Epithelial cell of proximal tubule (primary cell): ENCODE measurements at places on chromosomes 4 and X. TPM values are rescaled to one million over a fixed set of nuclear protein-coding genes. Genes with fewer than 3 reads are reported as not detected.

The SCD5 gene
- 6.1 and 22.7 TPM in 2 replicates for total RNA-seq

The BEX1 gene
- 9.1 and 13.7 TPM in 2 replicates for total RNA-seq

The MXRA5 gene
- 0.07 and 0.40 TPM in 2 replicates for total RNA-seq

The SMPX gene
- total RNA-seq: not detected in 2 replicates

The GLRA3 gene
- total RNA-seq: not detected in 2 replicates

The SHOX gene
- total RNA-seq: not detected in 2 replicates

The RHOXF2B gene
- not detected in 2 replicates for total RNA-seq

The ETDB gene
- total RNA-seq: not detected in 2 replicates

The TCP11X2 gene
- 0.12 TPM in 1 of 2 replicates, not detected in the other for total RNA-seq

The EPGN gene
- 1.9 and 32.6 TPM in 2 replicates for total RNA-seq

The GLUD2 gene
- total RNA-seq: 0.17 and 0.72 TPM in 2 replicates

The CITED1 gene
- total RNA-seq: not detected in 2 replicates

The P2RY10 gene
- total RNA-seq: not detected in 2 replicates

The AWAT2 gene
- not detected in 2 replicates for total RNA-seq

The ATP6AP2 gene
- total RNA-seq: 60.1 and 74.9 TPM in 2 replicates

The HDAC8 gene
- total RNA-seq: 13.2 and 14.0 TPM in 2 replicates

The CT45A3 gene
- not detected in 2 replicates for total RNA-seq

The ZCCHC18 gene
- total RNA-seq: 0.63 and 1.2 TPM in 2 replicates

The IL13RA2 gene
- 0.22 and 2.3 TPM in 2 replicates for total RNA-seq

The DGKK gene
- total RNA-seq: under 0.01 TPM in 1 of 2 replicates, not detected in the other

The SLC2A9 gene
- 0.80 and 2.0 TPM in 2 replicates for total RNA-seq

The SPATA4 gene
- total RNA-seq: not detected in 2 replicates

The DOK7 gene
- total RNA-seq: 0.51 and 0.81 TPM in 2 replicates

The C4orf51 gene
- total RNA-seq: not detected in 2 replicates

The ETNPPL gene
- total RNA-seq: not detected in 2 replicates

The TRAM1L1 gene
- 2.5 and 2.7 TPM in 2 replicates for total RNA-seq

The NSUN7 gene
- total RNA-seq: 3.3 and 4.6 TPM in 2 replicates

The CLDN24 gene
- total RNA-seq: not detected in 2 replicates
